Activated effector memory CD4-positive, alpha-beta T cell treated with anti-CD3 and anti-CD28 coated beads, Interleukin-2, amount 50 U/mL, for 16 hours (primary cell): ENCODE measurements at places on chromosomes 1 and 21.

DNA sequence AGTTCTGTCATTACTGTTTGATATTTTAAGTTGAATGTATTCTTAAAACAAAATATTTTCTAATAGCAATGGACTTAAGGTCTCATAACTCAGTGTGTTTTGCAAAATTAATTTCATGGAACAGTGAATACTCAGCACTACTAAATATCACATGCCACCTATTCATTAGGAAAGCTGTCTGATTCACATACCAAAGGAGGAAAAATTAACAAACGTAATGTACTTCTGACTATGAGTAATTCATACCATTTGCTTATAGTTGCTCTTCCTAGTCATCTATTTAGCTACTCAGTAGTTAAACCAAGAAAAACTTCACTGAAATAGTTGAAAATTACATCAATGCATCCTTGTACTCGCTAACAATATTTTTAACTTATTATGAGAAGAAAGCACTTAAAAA is 35.2 kb downstream of the TP53BP2 start:
- no peak for DNase-seq

- no peak for DNase-seq
Measured at GRCh38 chr1:58572690-58573089, 4.4 kb downstream of the TACSTD2 start.

- no peak for DNase-seq
Measured at GRCh38 chr1:164759144-164759920, 200.3 kb downstream of the PBX1 start.

DNA sequence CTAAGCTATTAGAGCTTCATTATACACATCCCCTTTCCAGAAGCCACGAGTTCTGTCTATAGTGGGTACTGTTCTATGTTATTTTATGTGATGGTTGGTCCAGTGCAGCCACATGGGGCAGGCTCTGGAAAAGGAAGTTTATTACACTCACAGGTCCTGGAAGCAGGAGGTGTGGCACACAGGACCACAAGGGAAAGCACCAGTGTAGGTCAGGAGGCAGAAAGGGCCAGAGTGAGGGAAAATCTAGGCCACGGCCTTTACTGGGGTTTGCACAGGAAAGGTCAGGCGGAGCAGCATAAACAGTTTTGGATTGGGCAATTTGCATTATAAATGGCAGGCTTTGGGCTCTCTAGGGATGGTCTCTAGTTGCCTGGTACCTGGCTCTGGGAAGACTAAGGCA is 21.8 kb upstream of the CNIH3 start:
- no peak for DNase-seq

- DNase-seq: no peak
Measured at GRCh38 chr1:31228986-31229385, 10.7 kb downstream of the NKAIN1 start.

GRCh38 chr1:215932558-215932957 is 365.5 kb downstream of the KCTD3 start:
- no peak for DNase-seq

- DNase-seq: no peak
Measured at GRCh38 chr1:101193733-101194169, 43.1 kb upstream of the S1PR1 start.

DNA sequence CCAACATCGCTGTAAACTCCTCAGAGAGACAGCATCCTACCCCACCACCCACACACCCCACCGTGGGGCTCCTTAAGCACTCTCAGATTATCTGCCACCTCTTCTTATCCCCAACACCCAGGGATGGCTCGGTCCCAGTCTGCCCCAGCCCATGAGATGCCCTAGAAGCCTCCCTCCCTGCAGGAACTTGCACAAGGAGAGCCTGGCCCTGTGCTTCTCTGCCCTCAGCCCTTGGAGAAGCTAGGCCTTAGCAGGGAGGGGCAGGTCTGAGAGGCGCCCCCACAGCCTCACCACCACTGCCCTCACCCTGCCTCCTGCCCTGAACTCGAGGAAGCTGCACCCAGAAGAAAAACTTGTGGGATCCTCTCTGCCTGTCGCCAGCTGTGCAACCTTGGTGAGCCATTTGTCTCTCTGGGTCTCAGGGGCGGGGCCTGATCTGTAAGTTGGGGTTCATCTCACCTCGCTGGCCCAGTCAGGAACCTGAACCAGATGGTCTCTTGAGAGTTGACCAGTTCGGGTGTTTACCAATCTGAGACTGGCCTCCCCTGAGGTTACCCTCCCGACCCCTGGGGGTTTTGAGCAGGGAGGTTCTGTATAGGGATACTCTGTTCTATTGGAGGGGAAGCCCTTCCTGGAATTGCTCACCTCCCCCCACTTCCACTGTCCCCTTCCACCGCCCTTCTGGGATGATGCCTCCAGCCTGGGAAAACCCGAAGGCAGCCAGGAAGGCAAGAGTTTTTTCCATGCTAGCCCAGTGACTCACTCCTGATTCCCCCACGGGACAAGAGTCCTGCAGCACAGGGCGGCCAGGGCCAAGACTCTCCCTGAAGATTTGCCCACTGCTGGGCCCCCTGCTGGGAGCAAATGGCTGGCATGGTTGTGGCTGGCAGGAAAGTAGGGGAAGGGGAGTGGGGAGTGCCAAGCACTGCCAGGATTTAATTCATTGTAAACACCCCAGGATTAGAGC is at the start of gene S100A3:
Gene S100A3 (minus strand): TSS at position 537 of the 967 bp plus-strand sequence. CDS start 773 bp downstream, outside the sequence.
- DNase-seq: no peak

- no peak for DNase-seq
Measured at GRCh38 chr1:242826701-242827336, 302.3 kb upstream of the PLD5 start.

DNA sequence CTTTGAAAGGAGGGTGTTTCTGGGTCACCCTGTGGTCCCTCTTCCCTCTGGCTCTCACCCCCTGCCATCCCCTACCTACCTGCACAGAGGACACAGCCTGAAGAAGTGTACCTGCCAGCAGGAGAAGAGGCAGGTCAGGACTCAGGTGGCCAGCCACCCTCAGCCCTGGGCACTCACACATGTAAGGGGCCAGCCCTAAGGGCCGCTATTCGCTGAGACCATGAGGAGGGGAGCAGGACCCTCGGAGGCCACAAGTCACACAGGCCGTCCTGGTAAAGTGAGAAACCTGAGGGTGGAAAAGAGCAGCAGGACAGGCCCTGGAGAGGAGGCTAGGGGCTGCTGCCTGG is 1.2 kb downstream of the ZNF692 start:
- DNase-seq: no peak

DNA sequence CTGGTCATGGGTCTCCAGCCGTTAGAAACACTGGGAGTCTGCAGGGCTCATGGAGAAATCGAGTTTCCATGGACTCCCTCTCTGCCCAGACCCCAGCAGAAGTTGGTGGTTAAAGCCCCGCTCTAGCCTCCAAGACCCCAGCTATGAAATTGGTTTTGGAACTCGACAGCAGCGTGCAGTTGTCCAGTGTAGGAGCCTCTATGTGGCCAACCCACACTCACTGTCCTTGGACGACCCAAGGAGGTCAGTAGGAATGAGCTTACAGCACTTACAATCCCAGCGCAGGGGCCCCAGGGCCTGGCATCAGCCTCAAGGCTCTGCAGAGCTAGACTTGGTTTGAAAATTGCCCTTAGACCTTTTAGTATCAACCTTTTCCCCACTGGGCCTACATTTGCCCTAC is 3.2 kb upstream of the PRDM16 start:
- peak; percentile 19 for DNase-seq

DNA sequence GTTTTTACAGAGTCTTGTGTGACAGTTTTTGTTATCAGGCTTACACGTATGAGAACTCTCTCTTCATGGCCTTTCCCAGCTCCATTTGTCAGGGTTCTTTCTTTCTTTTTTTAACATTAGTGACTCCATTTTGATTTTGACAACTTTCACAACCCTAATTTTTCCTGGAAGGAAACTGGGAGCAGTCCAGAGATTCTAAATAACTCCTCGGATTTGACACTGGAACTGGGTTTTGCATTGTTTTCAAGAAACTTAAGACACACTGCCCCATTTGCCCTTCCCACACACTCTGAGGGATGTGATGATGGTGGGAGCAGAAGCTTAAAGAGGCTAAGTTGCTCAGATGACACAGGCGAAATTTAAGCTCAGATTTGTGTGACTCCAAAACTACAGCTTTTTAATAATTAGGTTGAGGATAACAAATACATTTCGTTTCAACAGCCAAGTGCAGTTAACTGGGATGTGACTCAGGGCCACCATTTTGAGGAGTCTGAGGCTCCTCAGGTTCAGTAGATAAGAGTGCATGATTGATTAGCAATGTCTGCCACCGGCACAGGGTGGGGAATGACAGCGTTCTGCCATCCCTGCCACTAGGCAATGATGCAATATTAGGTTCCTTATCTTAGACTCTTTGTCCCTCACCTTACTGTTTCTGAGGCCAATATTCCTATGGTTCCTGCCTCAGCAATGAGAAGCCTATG is 95.1 kb upstream of the ATP1A1 start:
- no peak for DNase-seq

DNA sequence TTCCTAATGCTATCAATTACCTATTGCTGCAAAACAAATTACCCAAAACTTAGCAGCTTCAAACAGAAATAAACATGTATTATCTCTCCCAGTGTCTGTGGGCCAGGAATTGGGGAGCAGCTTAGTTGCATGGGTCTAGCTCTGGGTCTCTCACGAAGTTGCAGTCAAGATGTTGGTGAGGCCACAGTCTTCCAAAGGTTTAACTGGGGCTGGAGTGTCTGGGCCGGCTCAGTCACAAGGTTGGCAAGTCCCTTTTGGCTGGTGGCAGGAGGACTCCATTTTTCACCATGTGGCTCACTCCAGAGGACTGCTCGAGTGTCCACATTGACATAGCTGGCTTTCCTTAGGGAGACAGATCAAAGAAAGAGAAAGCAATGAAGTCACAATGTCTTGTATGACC is 5.0 kb upstream of the LRP8 start:
- DNase-seq: no peak
